ENCODE measurements at places on chromosomes 5 and 9.

GRCh38 chr5:83034036-83034435 lies 43.2 kb downstream of the TMEM167A start:
- no peak for DNase-seq

DNA sequence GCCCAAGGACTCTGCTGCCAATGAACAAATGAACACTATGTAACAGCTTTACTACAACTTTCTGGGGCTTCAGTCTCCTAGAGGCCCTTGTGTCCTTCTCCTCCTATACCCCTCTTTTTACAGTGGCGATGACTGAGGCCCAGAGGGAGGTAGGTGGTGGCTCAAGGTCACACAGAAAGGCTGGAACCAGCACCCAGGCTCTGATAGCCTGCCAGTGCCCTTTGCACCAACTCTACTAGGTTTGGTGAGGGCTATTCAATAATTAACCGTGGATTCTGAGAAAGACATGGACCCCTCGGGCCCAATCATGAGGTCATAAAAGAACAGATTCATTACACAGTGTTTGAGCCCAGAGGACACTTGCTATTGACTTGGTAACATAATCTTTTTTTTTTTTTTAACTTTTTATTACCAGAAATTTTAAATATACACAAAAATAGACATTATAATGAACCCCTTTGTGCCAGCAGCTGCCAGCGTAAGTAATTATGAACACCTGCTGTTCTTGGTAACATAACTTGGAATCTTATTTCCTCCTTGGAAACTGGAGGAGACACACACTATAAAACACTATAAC lies 6.1 kb upstream of the ALDH1B1 start:
- DNase-seq: no peak

DNA sequence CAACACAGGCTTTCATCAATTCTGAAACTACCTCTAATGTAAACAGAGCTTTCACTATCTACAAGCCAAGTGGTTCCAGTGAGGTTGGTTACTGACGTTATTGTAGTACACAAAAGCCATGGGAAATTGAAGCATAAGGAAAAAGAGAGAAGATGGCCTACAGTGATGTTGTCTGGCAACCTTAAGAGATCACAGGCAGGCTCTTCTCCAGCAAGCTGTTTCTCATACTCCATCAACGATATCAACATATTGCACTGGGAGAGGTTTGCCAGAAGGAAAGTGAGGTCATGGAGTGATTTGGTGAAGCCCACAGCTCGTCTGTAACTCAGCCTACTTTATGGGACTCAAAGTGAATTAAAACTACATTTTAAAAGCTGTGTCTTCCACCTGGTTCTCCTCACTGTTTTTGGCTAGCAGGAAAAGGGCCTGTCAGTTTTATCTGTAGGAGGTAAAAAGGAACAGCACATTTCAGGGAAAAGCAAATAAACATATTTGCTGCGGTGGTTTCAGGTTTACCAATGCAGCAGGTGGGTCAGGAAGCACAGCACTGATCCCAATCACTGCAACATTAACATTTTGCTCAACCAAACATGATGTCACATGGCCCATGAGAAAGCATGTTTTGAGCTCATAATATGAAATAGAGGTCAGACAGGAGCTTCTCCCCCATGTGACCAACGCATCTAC lies 72.9 kb downstream of the ARSB start:
- DNase-seq: no peak

GRCh38 chr5:81525690-81526089 lies 131.8 kb upstream of the ACOT12 start:
- DNase-seq: no peak

GRCh38 chr9:130111786-130112537 lies 58.3 kb downstream of the GPR107 start:
- DNase-seq: no peak

GRCh38 chr5:151222790-151223446 lies 974 bp downstream of the CCDC69 start:
- DNase-seq: peak; percentile 73

DNA sequence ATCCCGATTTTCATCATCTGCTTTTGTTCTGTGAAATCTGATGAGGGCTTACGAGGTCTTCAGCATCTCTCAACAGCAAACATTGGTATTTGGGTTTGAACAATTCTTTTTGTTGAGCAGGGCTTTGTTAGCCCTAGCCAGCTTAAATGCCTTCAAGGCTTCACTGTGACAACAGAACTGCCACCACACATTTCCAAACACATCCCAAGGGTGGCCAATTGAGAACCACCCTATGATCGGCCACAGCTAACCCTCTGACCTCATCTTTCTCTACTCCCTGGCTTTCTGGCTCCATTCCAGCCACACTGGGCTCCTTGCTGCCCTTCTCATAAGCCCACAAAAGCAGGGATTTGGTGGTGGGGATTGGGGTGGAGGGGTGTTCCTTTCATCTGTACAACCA lies 17.6 kb downstream of the MTX3 start:
- no peak for DNase-seq

DNA sequence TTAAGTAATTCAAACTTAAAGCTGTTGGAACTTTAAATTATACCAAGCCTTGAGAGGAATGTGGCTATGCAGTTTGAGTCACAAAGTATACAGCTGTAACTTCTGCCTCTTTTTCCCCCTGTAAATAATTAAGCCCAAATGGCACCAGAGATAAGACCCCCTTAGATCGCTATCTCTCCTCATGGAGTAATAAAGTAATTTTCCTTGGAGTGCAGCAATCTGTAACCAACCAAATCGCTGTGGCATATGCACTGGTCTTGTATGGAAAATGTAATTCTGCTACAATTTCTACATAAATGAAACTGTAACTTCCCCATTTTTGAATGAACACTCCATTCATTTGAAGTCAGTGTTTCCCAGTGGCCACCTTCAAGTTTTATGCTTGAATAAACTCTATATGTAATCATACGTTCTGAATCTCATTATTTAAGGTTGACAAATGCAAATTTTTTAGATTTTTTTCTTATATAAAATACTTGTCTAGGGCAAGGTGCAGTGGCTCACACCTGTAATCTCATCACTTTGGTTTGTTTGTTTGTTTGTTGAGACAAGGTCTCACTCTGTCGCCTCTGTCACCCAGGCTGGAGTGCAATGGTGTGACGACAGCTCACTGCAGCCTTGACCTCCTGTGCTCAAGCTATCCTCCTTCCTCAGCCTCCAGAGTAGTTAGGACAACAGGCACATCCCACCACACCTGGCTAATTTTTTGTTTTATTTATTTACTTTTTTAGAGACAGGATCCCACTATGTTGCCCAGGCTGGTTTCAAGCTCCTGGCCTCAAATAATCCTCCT lies 12.3 kb downstream of the SUSD1 start:
- no peak for DNase-seq

DNA sequence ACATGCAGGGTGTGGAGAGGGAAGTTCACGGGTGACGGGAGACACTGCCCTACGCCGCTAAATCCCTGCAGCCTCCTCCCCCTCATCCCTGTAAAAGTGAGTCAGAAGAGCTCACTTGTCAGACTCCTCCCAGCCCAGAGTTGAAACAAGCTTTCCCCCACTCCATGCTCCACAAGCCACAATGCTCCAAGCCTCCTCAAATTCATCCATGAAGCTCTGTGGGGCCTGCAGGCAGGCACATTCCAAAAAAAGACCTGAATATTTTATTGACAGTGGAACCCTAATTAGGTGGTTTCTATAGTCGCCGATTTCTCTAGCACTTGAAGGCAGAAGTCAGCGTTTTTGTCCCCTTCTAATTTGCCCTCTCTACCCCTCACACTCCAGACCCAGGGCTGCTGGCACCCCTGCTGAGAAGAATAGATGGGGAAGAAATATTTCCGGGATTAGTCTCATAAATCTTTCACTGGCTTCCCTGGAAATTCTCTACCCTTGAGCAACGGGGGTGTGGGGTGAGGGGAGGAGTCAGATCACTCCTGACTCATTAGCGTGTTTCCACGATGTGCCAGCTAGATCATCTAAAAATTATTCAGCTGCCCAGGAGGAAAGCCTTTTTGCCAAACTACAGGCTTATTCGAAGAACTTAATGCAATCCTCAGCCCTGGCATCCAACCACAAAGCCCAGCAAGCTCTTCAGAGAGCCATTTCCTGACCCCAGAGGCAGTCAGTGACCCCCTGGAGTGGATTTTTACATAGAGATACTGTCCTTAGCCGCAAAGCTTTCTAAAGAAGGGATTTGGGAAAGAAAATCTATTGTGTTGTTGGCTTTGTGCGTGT lies 97.1 kb downstream of the ENC1 start:
- DNase-seq: no peak

GRCh38 chr9:113658545-113658895 lies 195.0 kb downstream of the RGS3 start:
- no peak for DNase-seq

- DNase-seq: no peak
Observed at GRCh38 chr9:136280535-136281315, 23.2 kb downstream of the CCDC187 start.

- DNase-seq: no peak
Observed at GRCh38 chr9:76655121-76655541, 109.1 kb upstream of the PCA3 start.

- DNase-seq: no peak
Observed at GRCh38 chr5:124417196-124417595, 329.2 kb downstream of the ZNF608 start.

- DNase-seq: no peak
Observed at GRCh38 chr9:124297551-124297901, 39.8 kb downstream of the NEK6 start.

GRCh38 chr5:138833080-138833479 lies 42.1 kb downstream of the LRRTM2 start:
- DNase-seq: no peak

DNA sequence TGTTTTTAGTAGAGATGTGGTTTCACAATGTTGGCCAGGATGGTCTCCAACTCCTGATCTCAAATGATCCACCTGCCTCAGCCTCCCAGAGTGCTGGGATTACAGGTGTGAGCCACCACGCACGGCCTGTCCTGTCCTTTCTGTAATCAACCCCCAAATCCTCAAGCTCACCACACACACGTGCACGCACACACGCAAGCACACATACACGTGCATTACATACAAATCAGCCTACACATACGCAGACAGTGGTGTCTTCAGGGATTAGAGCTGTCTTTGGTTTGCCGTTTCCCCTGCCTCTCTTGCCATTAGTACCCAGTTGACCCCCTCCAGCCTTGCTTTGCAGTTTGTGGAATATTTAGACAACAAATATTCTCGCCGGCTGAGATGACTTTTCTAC lies 6.5 kb downstream of the GLT6D1 start:
- DNase-seq: no peak

- DNase-seq: no peak
Observed at GRCh38 chr5:133845271-133845670, 123.2 kb downstream of the C5orf15 start.

DNA sequence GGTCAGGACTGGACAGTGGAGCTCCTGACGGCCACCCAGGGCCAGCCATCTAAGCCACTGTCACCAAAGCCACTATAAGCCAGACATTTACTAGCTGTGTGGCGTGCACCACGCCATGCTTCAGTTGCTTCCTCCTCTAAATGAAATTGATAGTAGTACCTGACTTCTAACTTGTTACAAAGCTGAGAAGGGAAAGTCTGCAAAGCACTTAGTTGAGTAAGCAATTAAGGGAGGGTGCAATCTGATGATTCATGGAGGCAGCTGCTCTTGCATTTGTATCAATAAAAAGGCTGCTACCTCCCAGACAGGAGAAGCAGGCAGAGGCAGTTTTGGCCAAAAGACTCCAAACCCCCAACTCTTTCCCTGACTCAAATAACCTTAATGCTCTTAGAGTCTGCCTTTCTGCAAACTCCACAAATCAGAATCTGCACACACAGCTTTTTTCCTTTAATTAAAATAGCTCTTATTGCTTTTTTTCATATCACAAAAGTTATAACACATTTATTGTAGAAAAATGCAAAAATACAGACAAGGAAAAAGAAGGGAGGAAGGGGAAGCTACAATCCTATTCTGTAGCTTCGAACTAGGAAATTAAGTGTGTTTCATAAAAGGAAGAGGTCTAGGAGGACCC lies 19.3 kb upstream of the RAPGEF1 start:
- DNase-seq: no peak

DNA sequence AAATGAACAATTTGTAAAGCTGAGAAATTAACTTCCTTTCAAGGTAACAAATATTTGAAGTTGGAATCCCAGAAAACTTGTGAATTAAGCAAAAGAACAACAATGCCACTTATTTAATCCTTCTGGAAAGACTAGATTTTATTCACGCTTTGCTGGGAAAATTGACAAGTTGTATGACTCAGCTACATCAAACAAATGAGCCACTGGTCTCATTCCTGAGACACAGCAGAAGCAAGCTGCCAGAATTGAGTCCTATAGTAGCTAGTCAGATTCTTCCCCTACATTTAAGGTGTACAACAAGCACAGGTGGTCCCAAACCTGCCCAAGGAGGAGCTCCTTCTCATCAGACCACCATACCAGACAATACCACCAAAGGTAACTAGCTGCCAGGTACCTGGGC lies 280.7 kb downstream of the SPOCK1 start:
- DNase-seq: no peak

- DNase-seq: peak; percentile 95
Observed at GRCh38 chr5:143222287-143223231, 180.9 kb downstream of the NR3C1 start.

DNA sequence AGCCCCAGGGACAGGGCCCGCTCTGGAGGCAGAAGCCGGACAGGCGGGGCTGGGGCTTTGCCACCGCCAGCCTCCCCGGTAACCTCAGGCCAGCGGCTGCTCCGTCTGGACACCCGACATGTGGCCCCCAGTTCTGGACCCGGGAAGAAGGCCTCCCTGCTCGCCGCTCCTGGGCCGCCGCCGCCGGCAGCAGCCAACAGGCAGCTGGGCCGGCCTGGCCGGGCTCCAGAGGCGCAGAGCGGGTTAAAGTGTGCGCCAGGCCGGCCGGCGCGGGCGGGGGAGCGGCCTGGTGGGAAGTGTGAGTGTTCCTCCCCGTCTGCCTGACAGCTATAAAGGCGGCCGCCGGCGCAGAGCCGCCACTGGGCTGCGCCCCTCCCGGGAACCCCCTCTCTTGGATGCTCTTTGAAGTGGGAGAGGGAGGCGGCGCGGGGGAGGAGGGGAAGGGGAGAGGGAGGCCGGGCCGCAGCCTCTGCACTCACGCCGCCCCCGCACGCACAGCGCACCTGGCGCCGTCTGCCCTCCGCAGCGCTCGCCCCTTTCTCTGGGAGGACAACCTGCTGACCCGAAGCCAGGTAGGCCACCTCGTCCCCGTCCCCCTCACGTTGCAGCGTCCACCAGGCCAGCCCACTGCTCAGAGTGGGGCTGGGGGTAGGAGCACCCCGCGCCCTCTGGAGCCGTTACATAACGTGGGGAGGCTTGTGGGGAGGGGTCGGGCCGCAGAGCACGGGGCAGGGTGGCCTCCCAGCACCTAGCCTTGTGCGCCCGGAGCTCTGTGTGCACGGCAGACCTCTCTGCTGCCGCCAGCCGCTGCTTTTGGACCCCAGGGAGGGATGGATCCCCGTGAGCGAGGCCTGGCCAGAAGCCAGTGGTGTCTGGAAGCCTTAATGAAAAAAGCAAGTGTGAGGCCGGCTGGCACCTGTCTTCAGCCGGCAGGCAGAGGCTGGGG lies at the start of gene ADAMTSL2:
Gene ADAMTSL2 (plus strand): TSS at position 359 of the 946 bp plus-strand sequence. CDS start 2,009 bp downstream, outside the sequence.
- DNase-seq: peak; percentile 50

DNA sequence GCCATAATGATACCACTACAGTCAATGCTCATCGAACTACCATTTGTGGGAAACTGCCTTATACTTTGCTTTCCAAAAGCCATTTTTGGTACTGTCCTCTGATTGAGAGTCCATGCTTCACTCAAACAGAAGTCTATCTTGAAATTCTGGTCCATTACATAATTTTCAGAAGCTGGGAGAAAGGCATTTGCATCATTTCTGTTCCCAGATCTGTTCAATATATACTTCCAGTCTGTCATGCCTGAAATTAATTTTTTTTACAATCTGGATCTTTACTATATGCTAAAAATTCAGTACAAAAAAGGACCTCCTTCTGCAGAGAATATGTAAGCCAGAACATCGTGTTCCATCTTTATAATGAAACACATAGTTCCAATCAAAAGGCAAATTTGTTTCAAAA lies 528.9 kb upstream of the MEF2C start:
- no peak for DNase-seq

GRCh38 chr5:16992444-16992843 lies 56.4 kb upstream of the MYO10 start:
- peak; percentile 0 for DNase-seq

Data from CD4-positive, alpha-beta memory T cell (primary cell).